ENCODE measurements at places on chromosomes 5 and 9. TPM values are rescaled to one million over a fixed set of nuclear protein-coding genes. Genes with fewer than 3 reads are reported as not detected.

DNA sequence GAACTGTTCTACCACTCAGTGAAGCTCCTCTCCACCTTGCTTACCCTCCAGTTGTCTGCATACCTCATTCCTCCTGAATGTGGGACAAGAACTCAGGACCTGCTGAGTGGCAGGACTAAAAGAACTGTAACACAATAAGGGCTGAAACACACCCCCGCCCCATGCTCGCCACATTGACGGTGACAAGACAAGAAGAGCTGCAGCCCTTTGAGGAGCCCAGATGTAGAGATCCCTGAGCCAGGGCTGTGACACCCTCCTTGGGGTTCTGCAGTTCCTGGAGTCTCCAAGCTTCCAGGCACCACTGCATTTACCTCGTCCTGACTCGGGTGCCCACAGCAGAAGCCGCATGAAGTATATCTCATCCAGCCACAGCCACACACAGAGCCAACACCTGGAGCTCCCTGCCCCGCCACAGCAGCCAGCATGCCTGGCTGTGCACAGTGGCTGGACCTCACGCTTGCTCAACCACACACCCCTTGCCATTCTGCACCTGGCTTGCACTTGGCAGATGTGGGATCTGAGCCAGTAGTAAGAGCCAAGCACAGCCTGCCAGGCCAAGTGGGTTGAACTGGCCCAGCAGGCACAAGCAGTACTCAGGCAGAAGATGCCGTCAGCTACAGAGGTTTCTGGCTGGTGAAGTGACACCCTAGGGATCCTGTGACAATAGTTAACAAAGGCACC is 166.1 kb downstream of the RNF180 start:
- DNase-seq, result no peak

The ITGA2 gene
- total RNA-seq, result 10.8 TPM

DNA sequence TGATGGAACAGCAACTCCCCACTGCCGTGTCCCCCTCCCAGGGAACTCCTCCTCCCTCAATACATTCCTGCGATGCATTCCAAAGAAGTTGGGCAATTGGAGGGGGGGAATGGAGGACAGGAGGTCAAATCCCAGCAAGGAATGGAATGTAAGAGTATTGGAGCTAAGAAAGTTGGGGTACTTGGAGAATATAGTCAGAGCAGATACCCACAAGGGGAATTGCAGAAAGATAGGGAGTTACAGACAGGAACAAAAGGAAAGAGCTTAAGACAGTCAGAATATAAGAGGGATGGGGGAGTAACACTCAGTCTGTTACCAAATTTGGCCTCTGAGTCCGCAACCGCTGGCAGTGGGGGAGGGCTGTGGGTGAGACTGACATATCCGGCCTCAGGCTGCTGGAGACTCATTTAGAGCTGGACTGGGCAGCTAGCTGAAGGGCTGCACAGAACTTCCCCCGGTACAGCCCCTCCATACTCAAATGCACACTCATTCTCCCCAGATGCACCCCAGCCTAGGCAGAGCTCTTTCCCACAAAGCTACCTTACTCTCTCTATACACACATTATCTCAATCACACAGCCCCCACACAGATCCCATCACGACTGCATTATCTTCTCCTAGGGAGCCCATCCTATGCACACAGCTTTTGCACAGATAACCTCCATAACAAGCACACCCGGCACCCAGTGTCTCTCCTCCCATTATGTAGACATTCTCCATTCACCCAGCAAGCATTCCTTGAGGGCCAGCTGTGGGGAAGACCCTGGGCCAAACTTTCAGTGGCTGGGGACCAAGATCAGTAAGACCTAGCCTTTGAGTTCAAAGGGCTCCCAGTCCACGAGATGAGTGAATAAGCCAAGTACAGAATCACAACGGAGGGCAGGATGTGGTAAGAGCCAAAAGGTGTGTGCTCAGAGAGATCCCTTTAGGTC is 3.7 kb downstream of the TLN1 start:
- DNase-seq, result peak; percentile 66

- DNase-seq, result peak; percentile 46
Observed at GRCh38 chr9:88949425-88949824, 41.8 kb upstream of the S1PR3 start.

- no peak for DNase-seq
Observed at GRCh38 chr5:12614608-12615007, 710.4 kb upstream of the CTNND2 start.

DNA sequence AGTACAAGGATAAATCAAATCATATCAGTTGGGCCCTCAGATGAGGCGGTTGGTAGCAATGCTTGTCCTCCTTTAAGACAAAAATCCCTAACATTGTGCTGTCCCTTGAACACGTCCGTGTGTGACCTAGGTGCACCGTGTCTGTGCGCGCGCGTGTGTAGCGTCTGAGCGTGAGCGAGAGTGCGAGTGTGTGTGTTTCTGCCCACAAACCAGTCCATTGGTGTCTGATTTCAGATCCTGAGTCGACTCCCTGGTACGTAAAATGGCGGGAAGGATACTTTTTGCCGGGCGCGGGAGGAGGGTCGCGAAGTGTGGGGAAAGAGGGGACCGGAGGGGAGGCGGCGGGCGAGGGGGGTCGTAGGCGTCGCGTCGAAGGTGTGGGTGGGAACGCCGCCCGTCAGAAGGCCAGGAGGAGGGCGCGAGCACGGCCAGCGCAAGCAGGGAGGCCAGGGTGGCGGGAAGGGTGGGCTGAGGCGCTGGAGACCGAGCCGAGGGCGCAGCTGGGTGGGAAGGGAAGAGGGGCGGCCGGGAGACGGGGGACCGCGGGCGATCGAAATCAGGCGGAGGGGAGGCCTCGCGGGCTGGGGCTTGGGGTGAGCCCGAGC is 8.9 kb downstream of the OTP start:
- no peak for DNase-seq

DNA sequence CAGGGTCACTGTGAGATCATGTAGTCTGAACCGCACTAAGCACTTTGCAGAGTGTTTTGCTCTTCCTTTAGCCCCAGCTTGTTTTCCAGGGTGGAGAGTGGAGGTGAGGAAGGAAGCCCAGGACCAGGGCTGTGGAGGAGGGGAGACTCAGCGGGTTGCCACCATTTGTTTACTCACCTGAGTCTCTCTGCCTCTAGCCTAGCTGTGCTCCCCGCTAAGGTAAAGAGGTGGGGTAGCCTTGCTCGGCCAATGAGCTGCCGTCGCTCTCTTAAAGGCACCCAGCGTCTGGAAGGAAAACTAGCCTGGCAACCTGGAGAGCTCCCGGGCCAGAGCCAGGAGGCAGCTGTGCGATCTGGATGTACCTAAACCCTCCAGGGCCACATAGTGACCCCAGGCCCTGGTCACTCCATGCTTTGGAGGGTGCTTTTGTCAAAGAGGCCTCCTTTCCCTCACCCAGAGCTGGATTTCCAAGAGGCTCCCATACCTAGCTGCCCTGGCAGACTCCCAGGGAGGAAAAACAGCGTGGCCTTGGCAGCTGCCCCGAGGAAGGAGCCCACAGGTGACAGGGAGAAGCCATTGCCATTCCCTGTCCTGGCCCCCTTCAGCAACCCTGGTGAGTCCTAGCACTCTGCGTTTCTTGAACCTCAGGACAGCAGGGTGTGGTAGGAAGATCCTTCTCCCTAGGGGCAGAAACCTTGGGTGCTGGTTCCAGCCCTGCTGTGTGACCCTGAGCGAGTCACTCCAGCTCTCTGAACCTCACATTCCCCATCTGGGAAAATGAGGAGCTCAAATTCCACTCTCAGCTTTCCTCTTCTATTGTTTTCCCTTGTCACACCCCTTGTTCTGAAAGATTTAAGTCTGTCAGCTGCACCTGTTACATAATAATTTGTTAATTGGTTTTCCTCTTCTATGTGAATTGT is 42.4 kb upstream of the LARP1 start:
- DNase-seq, result peak; percentile 64

- peak; percentile 2 for DNase-seq
Observed at GRCh38 chr5:180161420-180162303, 47.3 kb downstream of the RASGEF1C start.

The CDO1 gene
- 29.8 TPM for total RNA-seq

DNA sequence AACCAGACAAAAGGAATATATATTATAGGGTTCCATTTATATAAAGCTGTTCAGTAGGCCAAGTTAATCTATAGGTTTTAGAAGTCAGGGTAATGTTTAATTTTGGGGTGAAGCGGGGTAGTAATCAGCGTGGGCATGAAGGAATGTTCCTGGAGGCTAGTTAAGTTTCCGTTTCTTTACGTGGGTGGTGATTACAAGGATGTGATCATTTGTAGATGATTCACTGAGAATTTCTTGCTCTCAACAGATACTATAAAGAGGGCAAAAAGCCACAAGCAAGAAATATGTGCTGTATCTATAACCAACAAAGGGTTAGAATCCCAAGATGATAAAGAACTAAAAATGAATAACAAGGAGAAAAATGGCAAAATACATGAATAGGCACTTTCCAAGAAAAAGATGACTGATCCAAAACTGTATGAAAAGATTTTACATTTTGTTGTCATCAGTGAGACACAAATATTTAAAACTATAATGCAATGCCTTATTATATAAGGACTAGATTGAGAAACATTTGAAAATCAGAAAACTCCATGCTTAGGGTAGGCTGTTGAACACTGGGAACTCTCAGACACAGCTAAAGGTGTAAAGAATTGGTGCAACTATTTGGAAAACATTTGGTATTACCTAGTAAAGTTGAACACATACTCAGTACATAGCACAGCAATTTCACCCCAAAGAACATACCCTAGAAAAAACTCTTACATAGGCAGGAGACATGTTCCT is 224.3 kb upstream of the S1PR3 start:
- no peak for DNase-seq

DNA sequence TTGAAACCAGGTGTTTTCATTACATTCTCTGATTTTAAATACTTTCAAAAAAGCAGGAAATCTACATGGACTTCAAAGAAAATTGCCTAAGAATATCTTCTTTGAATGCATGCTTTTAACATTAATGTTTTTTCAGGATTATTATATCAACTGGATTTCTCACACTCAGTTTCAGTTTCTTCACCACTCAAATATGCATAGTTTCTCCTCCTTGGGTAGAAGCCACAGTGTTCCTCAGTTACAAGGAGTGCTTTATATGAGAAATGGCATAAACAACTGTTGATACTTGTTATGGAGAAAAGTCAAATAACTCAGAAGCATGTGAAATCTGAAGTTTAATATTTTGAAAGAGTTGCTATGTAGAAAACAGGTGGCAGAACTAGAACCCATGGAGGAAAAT is 196.9 kb downstream of the DMRTA1 start:
- DNase-seq, result no peak

DNA sequence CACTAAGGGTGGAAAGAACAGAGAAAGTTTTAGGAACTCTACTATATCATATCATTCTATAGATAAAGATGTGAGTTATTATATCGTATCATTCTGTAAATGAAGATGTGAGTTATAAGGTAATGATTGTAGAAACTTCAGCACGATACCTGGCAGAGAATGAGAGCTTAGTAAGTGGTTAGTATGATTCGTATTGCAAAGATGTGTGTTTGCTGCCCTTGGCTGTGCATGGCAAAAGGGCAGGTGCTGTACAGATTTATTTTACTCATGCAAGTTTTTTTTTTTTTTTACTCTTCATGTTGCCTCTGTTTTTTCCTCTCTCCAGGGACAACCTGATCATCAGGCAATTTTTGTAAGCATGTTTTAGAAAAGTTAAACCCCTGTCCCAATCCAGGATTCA is 83.3 kb downstream of the EGFLAM start:
- DNase-seq, result no peak

- DNase-seq, result no peak
Observed at GRCh38 chr9:128626181-128626580, 30.5 kb downstream of the DYNC2I2 start.

GRCh38 chr5:35309365-35310130 is 79.3 kb upstream of the PRLR start:
- no peak for DNase-seq

DNA sequence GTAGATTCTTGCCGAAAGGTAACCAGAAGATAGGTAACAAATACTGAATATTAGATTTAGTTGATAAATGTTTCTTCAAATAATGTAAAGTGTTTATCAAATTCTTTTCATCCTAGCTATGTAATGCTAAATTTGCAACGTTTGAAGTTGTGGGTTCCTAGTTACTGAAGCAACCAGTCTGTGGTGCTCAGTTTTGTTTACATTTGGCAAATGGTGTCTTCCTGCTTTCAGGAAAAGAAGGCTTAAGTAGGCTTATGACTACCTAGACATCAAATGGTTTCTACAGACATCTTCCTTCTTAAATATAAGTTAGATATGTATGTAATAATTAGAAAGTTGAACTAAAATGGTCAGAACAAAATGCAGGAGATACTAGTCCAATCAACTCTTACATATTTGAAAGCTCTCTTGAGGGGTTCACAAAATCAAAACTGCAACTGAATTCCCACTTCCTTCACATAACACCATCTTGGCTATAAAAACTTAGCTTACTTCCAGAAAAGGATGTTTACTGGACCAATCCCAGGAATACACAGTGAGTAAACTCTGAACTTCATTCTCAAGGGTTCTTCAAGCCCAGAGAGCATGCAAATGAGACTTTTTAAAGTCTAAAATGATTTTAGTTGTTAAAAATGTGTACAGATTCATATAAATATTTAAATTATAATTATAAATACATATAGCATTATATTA is 125.7 kb upstream of the ITGA1 start:
- DNase-seq, result no peak

DNA sequence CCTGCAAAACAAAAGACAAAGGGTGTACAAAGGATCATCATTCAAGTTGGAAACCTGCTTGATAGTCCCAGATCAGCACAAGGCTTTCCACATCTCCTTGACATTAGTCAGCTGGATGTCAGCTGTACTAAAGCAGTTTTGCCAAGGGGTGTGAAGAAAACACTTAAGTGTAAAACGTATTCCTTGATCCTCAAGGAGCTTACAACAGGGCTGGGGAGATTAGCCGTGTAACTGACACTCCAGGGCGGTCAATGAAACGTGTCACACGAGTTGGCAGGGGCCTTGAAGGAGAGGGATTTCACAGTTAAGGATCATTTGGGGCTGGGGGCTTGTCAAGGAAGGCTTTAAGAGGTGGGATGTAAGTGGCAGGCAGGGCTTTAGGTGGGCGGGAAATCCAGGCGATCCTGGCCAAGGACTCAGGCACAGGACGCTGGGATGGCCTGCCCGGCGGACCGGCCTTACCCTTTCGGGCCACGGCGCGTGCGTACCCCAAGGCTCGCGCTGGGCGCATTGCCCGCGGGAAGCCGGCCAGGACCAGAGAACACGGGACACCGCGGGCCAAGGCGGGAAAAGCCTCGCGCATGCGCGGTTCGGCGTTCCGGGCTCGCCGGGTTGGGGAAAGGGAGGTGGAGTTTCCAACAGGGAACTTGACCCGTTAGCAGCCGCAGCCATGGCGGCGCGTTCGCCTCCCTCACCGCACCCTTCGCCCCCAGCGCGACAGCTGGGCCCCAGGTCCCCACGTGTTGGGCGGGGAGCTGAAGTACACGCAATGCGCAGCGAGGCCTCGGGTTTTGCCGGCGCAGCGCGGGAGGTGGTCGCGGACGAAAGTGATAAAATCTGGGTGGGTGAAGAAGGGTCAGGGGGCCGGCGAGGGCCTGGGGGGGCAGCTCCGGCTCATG is at the start of gene CNTLN:
Gene CNTLN (plus strand): TSS at position 645 of the 899 bp plus-strand sequence. CDS start 26 bp downstream, at position 671.
- peak; percentile 93 for DNase-seq

The SPATA31E1 gene
- 0.08 TPM for total RNA-seq

- peak; percentile 55 for DNase-seq
Observed at GRCh38 chr5:10333154-10334006, 20.1 kb upstream of the MARCHF6 start.

- DNase-seq, result no peak
Observed at GRCh38 chr5:32420506-32420905, 24.0 kb downstream of the ZFR start.

The SLC9A3 gene
- 7.4 TPM for total RNA-seq

GRCh38 chr5:3564827-3565518 is 30.7 kb upstream of the IRX1 start:
- DNase-seq, result no peak

The MEGF10 gene
- total RNA-seq, result 6.7 TPM

GRCh38 chr9:6921315-6921714 is 163.5 kb downstream of the KDM4C start:
- DNase-seq, result no peak

Measured in hepatocyte (in vitro differentiated cells).